ENCODE measurements at places on chromosomes 6 and 20. TPM values are rescaled to one million over a fixed set of nuclear protein-coding genes. Genes with fewer than 3 reads are reported as not detected.

Gene HLA-DRB1
- 133 TPM for total RNA-seq

Gene UBE2J1
- 40.4 TPM for total RNA-seq

Gene TXLNB
- total RNA-seq: 0.61 TPM

Gene CCDC170
- 2.4 TPM for total RNA-seq

Gene PLCB1
- total RNA-seq: 16.9 TPM

Gene PLCB4
- total RNA-seq: 5.3 TPM

Gene HNF4A
- 0.51 TPM for total RNA-seq

Gene SLC35A1
- total RNA-seq: 12.9 TPM

Gene CAGE1
- total RNA-seq: not detected

Gene KIAA0408
- 2.7 TPM for total RNA-seq

Gene TSHZ2
- 60.5 TPM for total RNA-seq

Gene EBF4
- 6.0 TPM for total RNA-seq

Gene PROKR2
- not detected for total RNA-seq

Gene UNC5CL
- 0.48 TPM for total RNA-seq

Gene NFYA
- 17.5 TPM for total RNA-seq

Gene MOXD1
- 2.2 TPM for total RNA-seq

Gene B3GAT2
- not detected for total RNA-seq

Gene TFAP2C
- 1.3 TPM for total RNA-seq

Gene FKBP5
- 212 TPM for total RNA-seq

Gene PPP1R14C
- 0.26 TPM for total RNA-seq

Gene CST4
- total RNA-seq: not detected

Gene ACSS1
- total RNA-seq: 14.3 TPM

Gene IRF4
- total RNA-seq: 6.3 TPM

Gene THEMIS
- 0.45 TPM for total RNA-seq

Gene RNF182
- total RNA-seq: 1.7 TPM

Gene PDYN
- not detected for total RNA-seq

Gene GLP1R
- not detected for total RNA-seq

Gene DLK2
- total RNA-seq: not detected

Gene ATP9A
- 109 TPM for total RNA-seq

Gene VAPB
- 51.5 TPM for total RNA-seq

Gene FUT9
- total RNA-seq: not detected

Gene GGTLC1
- not detected for total RNA-seq

Gene NRSN1
- not detected for total RNA-seq

Gene GNAS-AS1
- total RNA-seq: 0.42 TPM

Gene ZNF831
- total RNA-seq: 0.32 TPM
